ENCODE measurements at places on chromosomes 5 and 9.

GRCh38 chr5:133916914-133917313 lies 51.5 kb downstream of the C5orf15 start:
- DNase-seq: no peak

- no peak for DNase-seq
Observed at GRCh38 chr9:21322911-21323461, 12.2 kb downstream of the KLHL9 start.

GRCh38 chr5:135997673-135998335 lies 31.0 kb upstream of the TGFBI start:
- no peak for DNase-seq

DNA sequence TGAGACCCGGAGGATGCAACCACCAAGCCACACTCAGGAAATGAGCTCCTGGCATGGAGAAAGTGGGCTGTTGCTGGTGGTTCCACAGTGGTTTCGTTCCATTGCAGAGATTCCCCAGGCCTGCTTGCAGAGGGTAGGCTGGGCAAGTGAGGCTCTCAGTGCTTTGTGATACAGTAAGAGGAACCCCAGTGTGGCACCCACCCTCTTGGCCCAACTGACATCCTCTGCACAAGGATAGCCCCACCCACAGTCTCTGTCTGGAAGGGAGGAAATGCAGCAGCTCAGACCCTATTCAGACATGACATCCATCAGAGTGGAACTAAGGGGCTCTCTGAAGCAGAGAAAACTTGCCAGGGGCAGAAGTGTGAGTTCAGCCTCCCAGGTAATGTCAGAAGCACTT lies 69.6 kb upstream of the FSTL4 start:
- DNase-seq: no peak

DNA sequence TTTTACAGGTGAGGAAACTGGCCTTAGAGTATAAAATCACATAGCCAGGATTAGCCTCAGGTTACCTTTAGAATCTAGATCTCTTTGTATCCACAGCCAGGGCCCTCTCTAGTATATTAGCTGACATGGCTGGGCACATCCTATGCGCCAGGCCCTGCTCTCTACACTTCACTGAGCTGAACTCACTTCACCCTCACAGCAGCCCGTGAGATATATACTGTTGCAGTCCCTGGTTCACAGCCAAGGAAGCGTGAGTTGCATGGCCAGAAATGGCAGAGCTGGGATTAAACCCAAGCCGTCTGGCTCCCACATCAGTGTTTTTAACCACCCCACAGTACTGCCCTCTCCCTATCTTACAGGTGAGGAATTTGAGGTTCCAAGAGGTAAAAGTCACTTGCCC lies 58.4 kb downstream of the DAB2IP start:
- DNase-seq: no peak

DNA sequence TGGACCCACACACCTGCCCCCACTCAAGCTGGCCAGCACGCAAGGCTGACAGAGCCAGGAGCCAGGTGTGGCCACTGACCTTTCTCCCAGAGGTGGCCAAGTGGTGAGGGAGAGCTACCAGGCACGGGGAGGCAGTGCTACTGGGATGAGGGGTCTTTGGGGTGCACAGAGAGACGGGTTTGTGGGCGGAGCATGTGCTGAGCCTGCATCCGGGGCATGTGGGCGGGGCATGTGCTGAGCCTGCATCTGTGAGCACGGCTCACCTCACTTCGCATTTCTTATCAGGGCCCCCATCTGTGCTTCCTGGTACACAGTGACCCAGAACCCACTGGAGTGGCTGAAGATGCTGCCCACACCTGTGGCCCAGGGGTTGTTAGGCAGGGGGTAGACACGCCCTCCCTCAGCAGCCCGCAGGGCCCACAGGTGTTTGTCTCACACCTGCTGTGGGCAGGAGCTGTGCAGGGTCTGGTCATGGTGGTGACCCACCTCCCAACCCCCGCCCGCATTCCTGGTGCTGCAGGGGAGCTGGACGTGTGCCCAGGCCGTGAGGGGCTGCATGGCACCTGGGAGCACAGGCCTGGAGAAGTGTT lies 21.5 kb downstream of the CCDC187 start:
- peak; percentile 16 for DNase-seq

GRCh38 chr5:165296401-165297130 lies 1791.1 kb downstream of the MAT2B start:
- DNase-seq: no peak

- no peak for DNase-seq
Observed at GRCh38 chr5:107919969-107920368, 249.2 kb upstream of the EFNA5 start.

DNA sequence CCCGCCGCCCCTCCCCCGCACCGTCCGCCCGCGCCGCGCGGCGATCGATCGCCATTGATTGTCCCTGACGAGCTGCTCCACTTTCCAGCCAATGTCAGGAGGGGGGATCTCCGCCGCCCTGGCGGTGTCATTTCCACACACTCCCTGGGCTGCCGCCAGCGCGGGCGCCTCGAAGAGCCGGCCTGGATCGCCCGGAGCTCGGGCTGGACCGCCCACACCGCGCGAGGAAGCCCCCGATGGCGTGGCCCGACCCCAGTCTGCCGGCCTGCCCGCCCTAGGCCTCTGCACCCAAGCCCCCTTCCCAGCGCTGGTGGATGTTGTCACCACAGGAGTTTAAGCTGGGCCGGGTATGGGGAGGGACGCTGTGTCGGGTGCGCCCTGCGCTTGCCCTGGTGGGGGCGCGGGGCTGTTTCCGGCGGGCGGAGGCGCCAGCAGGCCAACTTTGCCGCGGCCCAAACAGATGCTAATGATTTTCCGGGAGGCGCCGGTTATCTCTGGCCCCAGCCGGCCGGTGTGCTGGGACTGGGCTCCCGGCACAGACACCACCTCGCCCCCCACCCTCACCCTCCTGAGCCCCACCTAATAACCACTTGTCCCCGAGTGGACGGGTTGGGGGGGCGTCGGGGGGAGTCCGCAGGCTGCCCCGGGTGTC lies 10.6 kb upstream of the CXXC5 start:
- DNase-seq: peak; percentile 38

GRCh38 chr5:159817262-159818029 lies 98.8 kb upstream of the ADRA1B start:
- DNase-seq: no peak

- no peak for DNase-seq
Observed at GRCh38 chr5:11903614-11904264, 507 bp downstream of the CTNND2 start.

DNA sequence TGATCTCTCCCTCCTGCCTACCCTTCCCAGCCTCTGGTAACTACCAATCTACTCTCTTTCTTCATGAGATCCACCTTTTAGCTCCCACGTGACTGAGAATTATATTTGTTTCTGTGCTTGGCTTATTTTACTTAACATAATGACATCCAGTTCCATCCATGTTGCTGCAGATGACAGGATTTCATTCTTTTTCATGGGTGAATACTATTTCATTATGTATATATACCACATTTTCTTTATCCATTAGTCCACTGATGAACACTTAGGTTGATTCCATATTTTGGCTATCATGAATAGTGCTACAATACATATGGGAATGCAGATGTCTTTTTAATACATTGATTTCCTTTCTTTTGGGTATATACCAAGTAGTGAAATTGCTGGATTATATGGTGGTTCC lies 35.5 kb upstream of the ZNF366 start:
- DNase-seq: no peak

DNA sequence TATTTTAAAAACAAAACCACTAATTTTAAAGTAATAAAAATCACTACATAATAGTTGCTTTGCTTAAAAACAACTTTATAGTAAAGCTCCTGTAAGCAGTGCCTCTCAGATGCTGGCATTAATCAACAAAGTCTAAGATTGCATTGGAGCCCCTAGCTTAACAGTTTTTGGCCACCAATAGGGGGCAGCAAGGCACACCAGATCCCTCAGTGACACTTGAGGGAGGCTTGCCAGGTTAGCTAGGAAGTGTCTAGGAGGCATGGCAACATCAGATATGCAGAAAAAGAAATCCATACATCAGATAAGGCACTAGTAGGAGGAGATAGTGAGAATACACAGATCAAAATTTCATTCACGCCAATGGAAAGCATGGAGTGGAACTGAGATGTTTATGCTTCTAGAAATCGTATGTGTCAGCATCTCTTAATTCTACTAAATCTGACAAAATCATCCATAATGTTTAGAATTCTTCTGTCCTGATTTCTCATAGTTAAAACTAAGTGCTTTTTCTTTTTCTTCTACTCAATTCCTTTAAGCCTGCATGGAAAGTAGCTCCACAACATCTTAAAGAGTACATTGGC lies 73.6 kb upstream of the PAM start:
- DNase-seq: peak; percentile 69

DNA sequence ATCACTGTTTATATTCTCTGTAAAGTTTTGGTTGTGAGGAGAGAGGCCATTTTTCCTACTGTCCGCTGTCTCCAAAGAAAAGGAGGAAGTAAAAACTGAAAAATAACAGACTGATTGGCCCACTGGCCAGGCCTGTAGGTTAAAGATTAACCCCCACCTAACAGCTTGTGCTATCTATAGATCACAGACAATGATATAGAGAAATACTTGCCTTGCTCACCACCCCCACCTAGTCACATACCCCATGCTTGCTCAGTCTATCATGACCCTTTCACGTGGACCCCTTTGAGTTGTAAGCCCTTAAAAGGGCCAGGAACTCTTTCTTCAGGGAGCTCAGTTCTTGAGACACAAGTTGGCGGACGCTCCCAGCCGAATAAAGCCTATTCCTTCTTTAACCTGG lies 357.4 kb downstream of the PRDM9 start:
- DNase-seq: no peak

DNA sequence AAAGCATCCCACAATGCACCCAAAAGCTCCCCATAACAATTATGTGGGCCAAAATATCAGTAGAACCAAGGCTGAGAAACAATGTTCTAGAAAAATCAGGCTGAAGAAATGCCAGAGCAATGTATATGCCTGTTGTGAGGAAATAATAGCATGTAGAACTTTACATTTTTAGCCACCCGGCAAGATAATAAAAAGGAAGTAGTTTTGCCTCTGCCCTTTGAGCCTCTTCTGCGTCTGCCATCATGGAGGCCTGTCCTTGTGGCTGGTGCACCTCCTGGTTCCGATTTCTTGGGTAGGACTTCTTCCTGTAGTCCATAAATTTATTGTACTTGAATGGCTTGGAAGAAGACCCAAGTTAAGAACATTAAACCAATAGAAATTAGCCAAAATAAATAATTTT lies 38.9 kb upstream of the TNFAIP8 start:
- no peak for DNase-seq

DNA sequence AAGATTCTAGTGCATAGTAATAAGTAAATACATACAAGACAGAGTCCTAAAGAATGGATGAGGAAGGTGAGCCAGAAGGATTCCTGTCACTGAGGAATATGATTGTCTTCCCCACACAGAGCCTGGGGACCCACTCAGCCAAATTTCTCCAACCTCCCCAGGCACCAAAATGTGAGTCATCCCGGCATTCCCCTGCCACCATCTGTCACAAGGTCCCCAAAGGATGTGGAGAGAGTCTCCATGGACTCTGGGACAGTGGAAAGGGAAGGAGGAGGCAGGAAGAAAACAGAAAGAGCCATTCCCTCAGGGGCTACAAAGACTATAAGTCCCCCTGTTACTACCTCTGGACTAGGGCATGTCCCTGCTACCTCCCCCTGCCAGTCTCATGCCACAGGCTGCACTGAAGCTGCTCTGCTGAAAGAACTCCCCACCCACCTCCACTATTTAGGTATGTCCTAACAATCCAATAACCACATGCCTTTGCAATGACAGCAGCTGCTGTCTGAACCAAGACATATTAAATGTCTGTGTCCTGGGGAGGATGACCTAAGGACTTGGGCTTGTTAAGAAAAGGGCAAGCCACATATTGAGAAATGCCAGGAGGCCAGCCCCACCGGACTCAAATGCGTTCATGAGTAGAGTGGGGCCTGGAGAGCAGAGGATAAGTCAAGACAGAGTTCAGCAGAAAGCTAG lies 10.7 kb upstream of the OR5C1 start:
- no peak for DNase-seq

DNA sequence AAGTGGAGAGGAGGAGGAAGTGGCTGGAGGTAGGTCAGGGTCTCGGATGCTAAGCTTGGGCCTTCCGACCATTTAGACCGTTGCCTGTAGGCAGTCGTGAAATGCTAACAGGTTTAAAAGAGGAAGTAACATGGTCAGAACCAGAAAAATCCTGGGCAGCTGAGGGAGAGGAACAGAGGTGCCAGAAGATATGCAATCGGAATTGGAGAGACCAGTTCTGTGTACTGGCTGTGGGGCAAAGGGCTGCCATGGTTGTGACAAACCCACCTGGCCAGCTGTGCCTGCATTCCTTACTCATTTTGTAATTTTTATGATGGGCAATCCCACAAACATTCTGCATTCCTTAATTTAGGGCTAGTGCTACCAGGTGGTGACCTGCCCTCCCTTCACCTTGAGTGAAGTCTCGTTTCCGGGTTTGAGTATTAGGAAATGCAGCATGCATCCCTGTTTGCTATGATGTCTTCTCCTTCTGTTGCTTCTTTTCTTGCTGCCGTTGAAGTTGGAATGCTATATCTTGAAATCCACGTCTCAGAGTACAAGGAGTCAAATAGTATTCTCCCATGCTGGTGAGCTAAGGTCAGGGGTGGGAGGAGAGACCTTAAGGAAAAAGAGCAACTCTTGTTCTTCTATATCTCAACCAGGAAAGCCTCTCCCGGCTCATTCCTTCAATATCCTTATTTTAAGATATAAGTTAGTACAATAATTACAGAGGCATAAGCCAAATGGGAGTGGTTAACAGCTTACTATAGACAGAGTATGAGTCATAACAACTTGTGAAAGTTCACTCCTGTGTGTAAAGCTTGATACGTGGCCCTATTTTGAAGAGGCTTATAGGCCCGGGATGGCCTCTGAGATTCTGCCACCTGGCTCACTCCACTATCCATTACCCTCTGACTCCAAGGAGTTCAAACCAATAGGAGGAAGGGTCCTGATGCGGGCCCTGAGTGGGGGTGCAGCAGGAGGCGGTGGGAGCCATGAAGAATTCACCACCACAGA lies 37.0 kb downstream of the B4GALT1 start:
- DNase-seq: no peak

GRCh38 chr9:128611600-128612394 lies 44.9 kb downstream of the DYNC2I2 start:
- DNase-seq: no peak

DNA sequence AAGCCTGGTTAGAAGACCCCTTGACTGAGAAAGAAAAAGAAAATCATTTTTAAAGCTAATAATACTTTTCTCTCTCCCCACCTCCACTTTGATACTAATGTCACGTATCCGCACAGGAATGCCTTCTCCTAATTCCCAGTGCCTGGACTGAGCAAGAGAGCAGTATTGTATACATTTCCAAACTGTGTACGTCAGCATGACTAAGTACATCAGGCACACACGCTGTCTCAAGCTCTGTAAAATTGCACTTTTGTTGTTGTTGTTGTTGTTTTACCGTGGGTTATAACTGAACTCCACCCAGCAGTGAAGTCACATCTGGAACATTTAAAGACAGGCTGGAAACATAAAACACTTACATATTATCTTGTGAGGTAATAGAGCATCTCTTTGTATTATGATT lies 407.6 kb downstream of the DNAH5 start:
- DNase-seq: no peak

GRCh38 chr9:136703276-136703860 lies 9.0 kb upstream of the DIPK1B start:
- no peak for DNase-seq

Measured in activated CD4-positive, alpha-beta T cell treated with anti-CD3 and anti-CD28 coated beads for 4 hours (primary cell).